ENCODE measurements at places on chromosomes 7 and 10.

- no peak for DNase-seq
Measured at GRCh38 chr7:132154248-132154647, 422.0 kb downstream of the PLXNA4 start.

DNA sequence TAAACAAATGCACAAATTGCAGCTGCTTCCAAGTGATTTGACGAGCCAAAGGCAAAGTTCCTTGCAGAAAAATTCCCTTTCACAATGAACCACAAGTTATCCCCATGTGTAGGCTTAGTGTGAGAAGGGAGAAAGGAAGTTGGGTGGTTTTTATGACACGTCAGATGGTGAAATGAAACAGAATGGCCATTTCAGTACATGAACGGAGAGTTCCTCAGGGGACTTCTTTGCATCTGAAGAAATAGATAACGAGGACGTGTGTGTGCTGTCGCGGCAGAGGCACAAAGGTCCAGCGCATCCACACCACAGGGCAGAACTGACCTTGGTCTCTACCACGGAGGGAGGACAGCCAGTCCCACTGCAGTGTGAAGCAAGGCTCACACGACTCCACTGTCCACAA, 135.9 kb downstream of the PAXIP1 start:
- DNase-seq = no peak

DNA sequence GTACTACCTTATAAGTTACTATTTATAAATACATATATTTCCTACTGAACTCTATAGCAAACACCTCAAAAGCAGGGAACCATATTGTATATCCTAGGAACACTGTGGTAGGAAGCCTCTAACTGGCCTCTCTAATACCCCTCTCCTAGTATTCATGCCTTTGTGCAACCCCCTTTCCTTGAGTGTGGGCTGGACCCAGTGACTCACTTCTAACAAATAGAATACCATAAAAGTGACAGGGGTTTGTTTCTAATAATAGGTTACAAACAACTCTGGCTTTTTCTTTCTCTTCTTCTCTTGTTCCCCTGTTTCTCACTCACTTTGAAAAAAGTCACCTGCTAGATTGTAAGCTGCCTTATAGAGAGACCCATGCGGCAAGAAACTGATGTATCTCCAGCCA, 51.6 kb upstream of the MACC1 start:
- no peak for DNase-seq

DNA sequence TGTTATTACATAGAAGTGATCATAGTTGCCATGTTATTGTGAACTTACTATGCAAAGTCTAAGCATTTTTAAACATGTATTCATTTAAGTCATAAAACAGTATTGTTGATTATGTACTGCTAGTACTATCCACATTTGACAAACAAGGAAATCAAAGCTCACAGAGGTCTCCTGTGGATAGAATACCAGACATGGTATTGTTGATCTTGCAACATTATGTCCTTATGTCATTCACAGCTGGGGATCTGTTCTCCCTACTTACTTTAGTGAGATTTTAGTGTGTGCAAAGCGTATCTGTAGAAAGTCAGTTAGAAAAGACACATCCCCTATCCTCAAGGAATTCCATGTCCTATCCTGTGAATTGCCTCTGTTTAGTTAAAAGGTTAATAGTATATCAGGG, 106.1 kb downstream of the SND1 start:
- no peak for DNase-seq

- DNase-seq = no peak
Measured at GRCh38 chr7:159060440-159060839, 84.2 kb downstream of the VIPR2 start.

All from HTR-8/SVneo (cell line).